NCI-H2081 treated with DMSO at 0.1 percent for 48 hours (cell line): ENCODE measurements at places on chromosomes 2 and 18.

DNA sequence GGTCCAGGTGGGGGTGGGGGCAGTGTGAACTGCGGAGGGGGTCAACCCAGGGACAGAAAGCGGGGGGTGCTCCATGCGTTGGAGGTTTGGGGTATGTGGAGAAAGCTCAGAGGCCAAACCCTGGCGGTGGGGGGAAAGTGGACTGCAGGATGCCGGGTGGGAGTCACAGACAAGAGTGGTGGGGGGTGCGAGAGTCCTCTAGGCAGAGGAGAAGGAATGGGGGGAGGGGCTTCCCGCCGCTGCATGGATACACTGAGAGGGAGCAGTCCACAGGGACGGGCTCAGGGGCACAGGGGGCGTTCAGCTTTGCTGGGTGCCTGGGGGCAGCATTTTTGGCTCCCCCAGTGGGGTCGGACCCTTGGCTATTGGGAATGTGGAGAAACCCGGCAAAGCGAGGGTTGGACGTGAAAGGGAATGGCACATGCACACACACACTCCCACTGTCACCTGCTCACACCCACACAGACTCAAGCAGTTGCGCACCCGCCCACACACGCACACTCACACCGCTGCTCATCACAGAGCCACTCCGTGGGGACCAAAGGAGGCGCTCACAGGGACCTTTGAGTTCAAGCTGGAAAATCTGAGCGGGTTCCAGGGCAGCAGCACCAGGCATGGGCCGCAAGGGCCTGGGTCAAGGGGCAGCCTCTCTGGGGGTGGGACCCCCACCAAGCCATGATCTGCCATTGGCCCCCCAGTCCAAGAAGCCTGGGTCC, 7.7 kb downstream of the GBX2 start:
- DNase-seq, result no peak

GRCh38 chr2:223941579-223942277, 3.4 kb downstream of the WDFY1 start:
- no peak for DNase-seq

GRCh38 chr2:219565130-219566080, 5.9 kb downstream of the OBSL1 start:
- no peak for DNase-seq

GRCh38 chr18:54192900-54193299, 31.6 kb downstream of the MBD2 start:
- DNase-seq, result no peak

GRCh38 chr2:23354554-23354953, 30.4 kb upstream of the KLHL29 start:
- DNase-seq, result no peak

- no peak for DNase-seq
Measured at GRCh38 chr2:108360776-108361468, 16.8 kb upstream of the SULT1C4 start.

- no peak for DNase-seq
Measured at GRCh38 chr2:12539336-12539735, 177.4 kb upstream of the TRIB2 start.

DNA sequence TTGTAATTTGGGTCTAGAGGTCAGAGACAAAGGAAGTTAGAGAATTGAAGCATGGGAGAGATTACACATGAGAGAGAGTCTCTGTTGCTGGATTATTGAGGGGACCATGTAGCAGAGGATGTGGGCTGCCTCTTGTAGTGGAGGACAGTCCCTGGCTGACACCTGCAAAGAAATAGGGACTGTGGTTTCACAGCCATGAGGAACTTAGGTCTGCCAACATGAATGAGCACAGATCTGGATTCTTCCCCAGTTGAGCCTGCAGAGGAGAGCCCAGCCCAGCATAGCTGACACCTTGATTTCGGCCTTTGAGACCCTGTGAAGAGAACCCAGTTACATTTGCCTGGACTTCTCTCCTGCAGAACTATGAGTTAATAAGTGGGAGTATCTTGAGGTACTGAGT, 179.5 kb upstream of the TWIST2 start:
- no peak for DNase-seq

GRCh38 chr2:42041377-42042127, 6.3 kb upstream of the PKDCC start:
- DNase-seq, result no peak

DNA sequence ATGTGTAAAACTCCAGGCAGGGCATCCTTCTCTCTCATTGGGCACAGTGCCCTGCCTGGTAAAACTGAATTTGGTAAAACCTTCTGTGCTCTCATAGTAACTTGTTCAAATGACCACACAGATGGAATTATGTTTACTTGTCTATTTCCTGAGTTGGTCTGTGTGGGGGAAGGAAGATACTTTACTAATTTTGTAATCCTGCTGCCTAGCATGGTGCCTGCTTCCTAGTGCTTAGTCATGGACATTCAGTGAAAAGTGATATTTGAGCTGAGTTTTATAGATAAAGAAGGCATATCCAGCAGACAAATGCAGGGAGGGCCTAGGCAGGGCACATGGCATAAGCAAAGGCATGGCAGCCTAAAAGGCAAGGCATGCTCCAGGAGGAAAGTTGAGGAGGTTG, 199.4 kb downstream of the FSHR start:
- no peak for DNase-seq

- no peak for DNase-seq
Measured at GRCh38 chr18:39414009-39414700, 1848.6 kb upstream of the CELF4 start.

DNA sequence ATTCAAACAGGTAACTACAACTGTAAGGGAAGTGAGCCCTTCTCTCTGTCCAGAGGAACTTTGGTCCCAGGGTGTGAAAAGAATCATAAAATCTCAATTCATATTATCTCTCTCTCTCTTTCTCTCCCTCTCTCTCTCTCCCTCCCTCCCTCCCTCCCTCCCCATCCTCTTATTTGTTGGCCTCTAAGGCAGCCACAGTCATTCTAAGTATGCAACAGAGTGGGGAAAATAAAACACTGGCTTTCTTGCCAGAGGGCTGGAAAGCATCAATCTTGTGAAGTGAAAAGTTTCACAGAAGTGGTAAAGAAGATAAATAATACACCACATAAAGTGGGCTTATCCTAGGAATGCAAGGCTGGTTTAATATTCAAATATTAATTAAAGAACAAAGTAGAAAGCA, 95.6 kb upstream of the KCNH7 start:
- DNase-seq, result no peak

DNA sequence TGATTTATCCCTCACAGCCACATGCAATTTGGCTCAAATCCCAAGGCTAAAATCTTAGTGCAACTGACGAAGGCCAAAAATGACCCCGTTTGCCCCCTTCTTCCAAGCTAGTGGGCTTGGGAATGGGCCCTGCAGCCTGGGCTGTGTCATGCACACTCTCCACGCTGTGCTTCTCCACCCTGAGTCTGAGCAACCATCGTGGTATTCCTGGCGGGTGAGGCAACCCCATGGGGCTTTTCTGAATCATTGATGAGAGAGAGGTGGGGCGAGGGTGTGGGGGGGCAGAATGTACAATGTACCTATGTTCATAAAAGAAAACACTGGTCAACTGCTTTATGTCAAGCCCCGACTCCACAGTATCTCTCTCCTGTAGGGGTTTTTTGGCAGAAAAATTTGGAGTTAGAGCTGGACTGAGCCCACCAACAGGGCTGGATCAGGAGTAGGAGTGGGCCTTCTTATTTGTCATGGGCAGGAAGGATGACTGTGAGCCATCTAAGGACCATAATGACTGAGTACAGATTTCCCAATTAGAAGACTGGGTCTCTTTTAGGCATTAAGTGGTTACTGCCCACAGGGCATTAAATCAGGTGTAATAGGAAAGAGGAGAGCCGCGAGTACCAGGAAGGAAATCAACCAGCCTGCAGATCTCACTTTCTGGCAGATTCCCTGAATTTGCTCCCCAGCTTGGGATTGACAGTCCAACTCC, 8.9 kb downstream of the SULT1C2 start:
- no peak for DNase-seq

DNA sequence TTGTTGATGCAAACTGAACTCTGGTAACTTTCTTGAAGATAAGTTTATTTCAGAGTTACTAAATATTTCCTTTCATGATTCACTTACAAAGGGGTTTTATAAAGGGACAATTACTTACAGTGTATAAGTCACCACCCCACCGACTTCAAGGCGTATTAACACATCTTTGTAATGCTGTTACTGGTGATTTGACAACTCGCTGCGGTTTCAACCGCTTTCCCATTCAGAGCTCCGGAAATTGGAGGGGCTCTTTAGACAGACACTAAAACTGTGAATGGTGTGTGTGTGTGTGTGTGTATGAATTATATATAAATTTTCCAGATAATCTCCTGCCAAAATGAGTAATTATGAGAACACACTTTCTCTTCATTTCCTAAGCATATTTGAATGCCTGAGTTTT, 4.9 kb downstream of the TM4SF20 start:
- no peak for DNase-seq

GRCh38 chr2:191625446-191625845, 52.5 kb upstream of the NABP1 start:
- no peak for DNase-seq

GRCh38 chr2:53053937-53054336, 713.7 kb upstream of the CHAC2 start:
- DNase-seq, result no peak

DNA sequence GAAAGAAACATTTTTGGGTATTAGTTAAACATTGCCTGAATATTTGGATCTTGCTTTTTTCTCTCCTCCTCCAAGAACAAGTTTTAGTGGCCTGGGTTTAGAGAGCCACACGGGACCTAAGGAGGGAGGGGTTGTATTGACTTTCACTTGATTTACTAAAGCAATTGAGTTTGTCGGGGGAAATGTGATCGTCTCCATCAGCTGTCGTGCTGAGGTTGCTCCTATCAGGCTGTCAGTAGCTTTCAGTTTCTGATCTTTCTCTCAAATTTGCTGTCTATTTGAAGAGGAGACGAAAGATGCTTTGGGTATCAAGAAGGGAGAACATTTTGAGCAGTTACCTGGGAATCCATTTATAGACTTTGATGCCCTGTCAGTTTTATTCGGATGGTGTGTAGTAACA, 106.0 kb downstream of the SETBP1 start:
- DNase-seq, result no peak

- DNase-seq, result no peak
Measured at GRCh38 chr2:2879781-2880180, 497.8 kb downstream of the EIPR1 start.
